Type B pancreatic cell (in vitro differentiated cells): ENCODE measurements at places on chromosomes 7 and 10.
A peak's percentile ranks its signal among the peaks of the same experiment; 100 is the strongest.

GRCh38 chr10:33950206-33950605 lies 615.7 kb upstream of the NRP1 start:
- H3K27ac ChIP-seq, result no peak overlapping the region
- no peaks in the 10 kb centered on the region for H3K4me1 ChIP-seq
- H3K27me3 ChIP-seq, result peaks cover 5% of the 10 kb centered on the region
- no peak overlapping the region for H3K4me3 ChIP-seq
- no peaks in the 10 kb centered on the region for H3K36me3 ChIP-seq
- DNase-seq, result no peak

GRCh38 chr10:104641937-104642657 lies 1.0 kb downstream of the SORCS3 start:
- peaks cover 5% of the 10 kb centered on the region for H3K4me1 ChIP-seq
- peak overlapping the region; percentile 88 for H3K4me3 ChIP-seq
- no peak overlapping the region for H3K27ac ChIP-seq
- peaks cover 88% of the 10 kb centered on the region for H3K27me3 ChIP-seq
- no peak for DNase-seq

DNA sequence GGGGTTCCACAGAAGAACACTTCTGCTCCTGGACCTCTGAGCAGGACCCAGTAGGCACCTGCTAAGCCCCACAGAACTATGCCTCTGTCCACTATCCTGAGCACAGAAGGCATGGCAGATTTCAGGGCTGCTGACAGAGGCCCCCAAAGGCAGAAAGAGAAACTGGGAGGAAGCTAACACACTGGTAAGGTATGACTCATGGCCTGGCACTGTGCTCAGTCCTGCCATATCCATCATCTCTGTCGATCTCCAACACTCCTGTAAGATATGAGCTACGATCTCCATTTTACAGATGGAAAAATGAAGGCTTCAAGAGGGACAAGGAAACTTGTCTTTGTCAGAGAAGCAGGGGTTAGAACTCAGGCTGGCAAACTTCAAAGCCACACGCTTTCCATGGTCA lies 62.2 kb downstream of the GRID1 start:
- no peaks in the 10 kb centered on the region for H3K4me1 ChIP-seq
- no peaks in the 10 kb centered on the region for H3K36me3 ChIP-seq
- DNase-seq, result no peak
- H3K27ac ChIP-seq, result no peak overlapping the region
- H3K4me3 ChIP-seq, result no peak overlapping the region

DNA sequence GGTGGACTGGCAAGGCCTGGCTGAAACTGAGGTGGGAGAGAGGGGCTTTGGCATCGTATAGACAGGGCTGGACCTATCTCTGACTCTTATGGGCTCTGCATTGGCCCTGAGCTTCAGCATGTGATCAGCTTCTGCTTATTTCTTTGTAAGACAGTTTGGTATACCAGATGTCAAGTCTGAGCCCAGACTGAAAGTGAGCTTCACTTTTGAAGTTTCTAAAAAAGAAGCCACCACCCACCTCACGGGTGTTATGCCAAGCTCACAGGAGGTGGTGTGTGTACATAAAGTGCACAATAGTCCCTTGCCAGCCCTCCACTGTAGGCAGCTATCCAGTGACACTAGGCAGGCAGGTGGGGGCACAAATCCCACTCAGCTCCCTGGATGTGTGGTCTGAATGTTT lies 68.7 kb upstream of the SEPHS1 start:
- H3K36me3 ChIP-seq, result no peaks in the 10 kb centered on the region
- no peak overlapping the region for H3K4me3 ChIP-seq
- H3K4me1 ChIP-seq, result peaks cover 9% of the 10 kb centered on the region

DNA sequence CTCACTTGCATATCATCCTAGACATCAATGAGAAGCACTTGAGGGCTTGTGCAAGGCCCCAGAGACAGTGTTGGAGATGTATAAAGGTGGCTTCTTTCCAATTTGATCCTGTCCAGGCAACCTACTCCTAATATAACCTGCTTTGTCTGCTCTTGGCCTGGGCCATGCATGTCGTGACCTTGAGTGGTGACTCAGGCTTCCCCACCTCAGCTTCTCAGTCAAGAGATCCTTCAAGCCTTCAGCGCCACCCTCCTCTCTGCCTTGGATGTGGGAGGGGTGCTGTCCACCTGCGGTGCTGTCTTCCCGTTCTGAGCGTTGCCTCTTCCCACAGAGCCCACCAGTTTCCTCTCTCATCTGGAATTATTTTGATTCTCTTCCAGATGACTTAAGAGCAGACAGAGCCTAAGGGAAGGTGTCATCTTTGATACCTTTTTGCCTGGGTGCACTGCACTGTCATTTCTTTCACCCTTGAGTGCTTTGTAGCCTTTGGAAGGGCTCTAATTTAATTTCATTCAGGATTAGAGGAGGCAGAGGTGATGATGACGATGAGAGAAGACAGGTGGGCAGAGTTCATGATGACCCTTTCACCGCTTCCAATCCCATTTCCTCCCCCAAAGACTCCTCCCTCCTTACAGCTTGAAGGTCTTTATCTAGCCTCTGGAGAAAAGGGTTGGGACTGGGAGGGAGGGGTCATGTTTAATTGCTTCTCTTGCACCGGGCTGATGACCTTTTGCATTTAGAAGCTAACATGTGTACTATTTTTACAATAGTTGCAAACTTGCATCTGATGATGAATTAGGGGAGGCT lies 6.9 kb downstream of the LSMEM1 start:
- no peaks in the 10 kb centered on the region for H3K27me3 ChIP-seq
- no peak overlapping the region for H3K4me3 ChIP-seq
- no peak for DNase-seq
- peaks cover 5% of the 10 kb centered on the region for H3K4me1 ChIP-seq
- H3K27ac ChIP-seq, result no peak overlapping the region

GRCh38 chr7:29189743-29190201 lies 4.8 kb upstream of the CHN2 start:
- peaks cover 21% of the 10 kb centered on the region for H3K4me1 ChIP-seq
- peak overlapping the region; percentile 83 for H3K4me3 ChIP-seq
- peak; percentile 79 for DNase-seq
- peaks cover 22% of the 10 kb centered on the region for H3K27me3 ChIP-seq
- H3K27ac ChIP-seq, result peak overlapping the region; percentile 92
- H3K36me3 ChIP-seq, result no peaks in the 10 kb centered on the region

GRCh38 chr7:3107889-3108570 lies 64.4 kb upstream of the CARD11 start:
- peaks cover 5% of the 10 kb centered on the region for H3K27me3 ChIP-seq
- peak overlapping the region; percentile 89 for H3K27ac ChIP-seq
- peak overlapping the region; percentile 50 for H3K4me3 ChIP-seq
- no peak for DNase-seq

DNA sequence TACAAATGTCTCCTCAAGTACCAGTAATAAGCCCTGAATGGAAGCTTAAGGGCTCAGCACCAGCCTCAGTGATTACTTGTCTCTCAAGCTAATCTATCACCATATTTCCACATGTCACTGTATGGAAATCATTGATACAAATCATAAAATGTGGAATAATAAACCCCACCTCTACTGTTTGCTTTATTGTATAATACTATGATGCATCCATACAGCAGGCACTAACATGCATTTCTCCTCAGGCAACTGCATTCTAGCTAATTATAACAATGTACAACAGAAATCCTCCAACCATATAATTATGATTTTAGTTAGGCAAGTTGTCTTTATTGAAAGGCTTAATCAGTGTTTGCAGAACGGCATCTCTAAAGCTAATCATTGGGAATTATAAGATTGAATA lies 26.2 kb downstream of the CRPPA start:
- H3K27ac ChIP-seq, result no peak overlapping the region
- no peak for DNase-seq
- H3K36me3 ChIP-seq, result peaks cover 14% of the 10 kb centered on the region
- H3K4me3 ChIP-seq, result no peak overlapping the region

GRCh38 chr10:20059084-20059835 lies 243.0 kb downstream of the PLXDC2 start:
- no peak overlapping the region for H3K4me3 ChIP-seq
- DNase-seq, result no peak
- peaks cover 18% of the 10 kb centered on the region for H3K36me3 ChIP-seq
- peak overlapping the region; percentile 82 for H3K27ac ChIP-seq

DNA sequence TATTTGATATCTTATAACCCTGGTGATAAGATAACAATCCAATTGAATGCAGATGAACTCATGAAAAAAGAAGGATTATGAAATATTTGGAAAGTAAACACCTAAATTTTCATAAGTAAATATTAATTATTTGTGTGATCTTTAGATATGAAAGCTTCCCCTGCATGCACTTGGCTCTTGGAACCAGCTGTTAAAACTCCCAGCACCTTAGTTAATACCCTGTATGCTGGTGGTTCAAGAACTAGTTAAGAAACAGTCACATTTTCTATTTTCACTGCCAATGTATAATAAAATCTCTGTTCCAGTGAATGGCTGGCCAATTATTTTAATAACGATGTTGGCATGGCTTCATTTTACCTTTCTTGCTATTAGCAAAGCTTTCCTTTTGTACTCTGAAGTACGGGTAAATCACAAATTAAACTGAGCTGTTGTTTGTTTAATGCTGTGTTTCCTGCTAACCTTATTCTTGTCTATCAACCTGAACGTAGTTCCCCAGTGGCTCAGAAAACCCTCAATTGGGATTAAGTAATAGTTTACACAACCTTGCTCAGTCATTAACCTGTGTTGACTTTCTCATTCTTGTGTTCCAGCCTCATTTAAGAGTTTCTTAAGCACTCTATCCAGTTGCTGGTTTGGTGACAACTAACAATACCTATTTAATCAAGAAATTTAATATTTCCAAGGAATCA lies 38.9 kb downstream of the MET start:
- H3K27ac ChIP-seq, result peak overlapping the region; percentile 11
- H3K36me3 ChIP-seq, result peaks cover 5% of the 10 kb centered on the region
- DNase-seq, result no peak
- no peak overlapping the region for H3K4me3 ChIP-seq

DNA sequence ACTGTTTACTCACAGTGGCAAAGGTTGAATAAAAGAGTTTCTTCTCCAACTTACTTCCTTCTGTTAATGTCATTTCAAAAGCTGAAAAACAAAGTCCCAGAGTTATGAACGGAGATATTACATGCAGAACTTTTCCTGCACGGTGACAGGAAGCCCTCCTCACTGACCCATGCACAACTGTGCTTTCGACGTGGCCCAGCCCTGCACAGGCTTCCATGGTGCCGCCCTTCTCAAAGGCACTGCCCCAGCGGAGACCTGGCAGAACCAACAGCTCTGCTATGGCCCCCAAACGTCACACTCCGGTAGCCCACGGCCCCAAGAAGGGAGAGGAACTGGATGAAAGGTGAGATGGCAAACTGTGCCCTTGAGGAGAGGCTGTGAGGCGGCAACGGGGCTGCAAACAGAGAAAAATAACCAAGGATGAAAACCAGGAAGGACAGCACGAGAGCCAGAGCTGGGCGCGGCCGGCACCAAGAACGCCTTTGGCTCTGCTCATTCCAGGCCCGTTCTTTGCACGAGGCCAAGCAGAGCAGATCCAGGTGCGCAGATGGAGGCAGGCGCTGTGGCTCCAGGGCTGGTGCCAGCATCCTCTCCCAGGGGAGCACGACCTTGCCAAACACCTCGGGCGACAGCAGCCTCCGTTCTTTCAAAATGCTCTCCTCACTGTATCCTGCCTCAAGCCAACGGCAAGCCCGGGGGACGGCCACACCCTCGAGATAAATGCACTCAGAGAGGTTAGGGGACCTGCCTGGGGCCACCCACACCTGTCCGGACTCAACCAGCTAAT lies 7.0 kb upstream of the FUOM start:
- H3K27ac ChIP-seq, result peak overlapping the region; percentile 95
- peak overlapping the region; percentile 70 for H3K4me3 ChIP-seq
- no peaks in the 10 kb centered on the region for H3K27me3 ChIP-seq

GRCh38 chr10:114624951-114625780 lies 32.9 kb downstream of the ABLIM1 start:
- H3K36me3 ChIP-seq, result no peaks in the 10 kb centered on the region
- H3K27me3 ChIP-seq, result no peaks in the 10 kb centered on the region
- no peak for DNase-seq
- no peak overlapping the region for H3K4me3 ChIP-seq

- no peak overlapping the region for H3K27ac ChIP-seq
- peaks cover 16% of the 10 kb centered on the region for H3K4me1 ChIP-seq
- H3K27me3 ChIP-seq, result no peaks in the 10 kb centered on the region
- no peak overlapping the region for H3K4me3 ChIP-seq
- no peak for DNase-seq
Measured at GRCh38 chr7:14835384-14835783, 67.2 kb downstream of the DGKB start.

GRCh38 chr7:131653418-131654248 lies 97.2 kb upstream of the PODXL start:
- H3K27me3 ChIP-seq, result no peaks in the 10 kb centered on the region
- no peaks in the 10 kb centered on the region for H3K36me3 ChIP-seq
- H3K4me3 ChIP-seq, result no peak overlapping the region
- no peak for DNase-seq

DNA sequence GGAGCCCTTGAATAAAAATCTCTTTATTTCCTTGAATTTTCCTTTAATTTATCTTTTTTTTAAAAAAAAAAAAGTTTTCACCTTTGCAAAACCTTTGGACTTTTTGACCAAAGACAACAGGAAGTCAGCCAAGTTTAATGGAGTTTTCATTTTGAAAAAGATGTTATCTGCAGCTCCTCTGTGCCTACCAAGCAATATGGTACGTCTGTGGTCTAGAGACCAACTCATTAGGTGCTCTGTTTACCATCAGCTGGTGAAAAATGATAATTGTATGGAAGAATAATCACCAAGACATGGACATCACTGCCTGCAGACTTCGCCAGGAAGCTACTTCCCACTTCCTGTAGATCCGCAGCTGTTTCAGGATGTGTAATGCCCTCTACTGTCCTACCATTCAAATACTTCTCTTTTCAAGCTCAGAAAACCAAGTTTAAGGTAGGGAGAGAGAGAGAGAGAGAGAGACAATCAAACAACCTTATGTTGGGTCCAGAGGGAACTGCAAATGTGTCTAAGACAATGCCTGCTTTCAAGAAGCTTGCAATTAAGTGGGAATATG lies 18.7 kb downstream of the PLXNA4 start:
- H3K4me1 ChIP-seq, result peaks cover 11% of the 10 kb centered on the region
- H3K4me3 ChIP-seq, result no peak overlapping the region
- DNase-seq, result no peak
- H3K27ac ChIP-seq, result no peak overlapping the region
- H3K27me3 ChIP-seq, result peaks cover 31% of the 10 kb centered on the region

DNA sequence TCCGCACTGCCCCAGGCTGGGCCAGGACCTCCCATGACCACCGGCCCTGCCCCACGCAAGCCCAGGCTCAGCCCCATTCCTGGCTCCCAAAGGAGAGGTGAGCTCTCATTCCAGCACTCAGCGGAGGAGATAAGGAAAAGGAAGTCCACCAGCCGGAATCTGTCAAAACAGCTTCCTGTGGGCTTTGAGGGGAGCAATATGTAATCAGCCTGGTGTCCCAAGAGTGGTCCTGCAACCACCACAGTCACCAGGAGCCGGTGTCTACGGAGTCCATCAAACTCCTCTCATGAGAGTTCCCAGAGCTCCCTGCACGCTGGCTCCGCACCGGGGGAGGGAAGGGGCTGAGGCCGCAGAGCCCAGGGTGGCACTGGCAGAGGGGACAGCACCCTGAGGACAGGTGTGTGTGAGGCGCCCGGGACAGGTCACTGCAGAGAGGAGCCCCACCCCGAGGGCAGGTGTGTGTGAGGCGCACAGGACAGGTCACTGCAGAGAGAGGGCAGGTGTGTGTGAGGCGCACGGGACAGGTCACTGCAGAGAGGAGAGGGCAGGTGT lies 57.9 kb downstream of the STK32C start:
- H3K36me3 ChIP-seq, result no peaks in the 10 kb centered on the region
- H3K27ac ChIP-seq, result no peak overlapping the region
- H3K27me3 ChIP-seq, result peaks cover 10% of the 10 kb centered on the region
- H3K4me3 ChIP-seq, result no peak overlapping the region
- H3K4me1 ChIP-seq, result no peaks in the 10 kb centered on the region
- no peak for DNase-seq
